ENCODE measurements at places on chromosomes 13 and 19. TPM values are rescaled to one million over a fixed set of nuclear protein-coding genes. Genes with fewer than 3 reads are reported as not detected.

The GPR183 gene
- 11.9 TPM for total RNA-seq

The FFAR2 gene
- total RNA-seq, result 1.7 TPM

The RNF225 gene
- not detected for total RNA-seq

The IZUMO2 gene
- total RNA-seq, result not detected

The S1PR5 gene
- not detected for total RNA-seq

The ZNF836 gene
- total RNA-seq, result 5.8 TPM

DNA sequence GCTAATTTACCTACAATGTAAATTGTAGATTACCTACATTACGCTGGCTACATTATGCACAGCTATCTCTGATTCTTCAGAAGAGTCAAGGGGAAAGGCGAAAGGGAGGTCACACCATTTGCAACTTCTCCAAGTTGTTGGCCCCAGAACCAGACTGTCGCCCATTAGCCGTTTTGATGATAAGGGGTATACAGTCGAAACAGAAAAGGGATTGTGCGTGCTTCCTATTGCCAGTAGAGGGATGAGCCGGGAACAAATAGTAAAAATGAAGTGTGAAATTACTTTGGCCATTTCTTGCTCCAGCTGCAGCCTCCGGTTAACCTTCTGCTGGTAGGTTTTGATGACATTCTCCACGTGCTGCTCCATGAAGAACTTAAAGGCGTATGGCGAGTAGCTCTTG is 73.8 kb downstream of the LATS2 start:
- no peak overlapping the region for H3K4me3 ChIP-seq
- DNase-seq, result no peak
- H3K27me3 ChIP-seq, result no peaks in the 10 kb centered on the region
- H3K36me3 ChIP-seq, result peaks cover 59% of the 10 kb centered on the region
- no peaks in the 10 kb centered on the region for H3K4me1 ChIP-seq
- H3K27ac ChIP-seq, result no peak overlapping the region

- no peaks in the 10 kb centered on the region for H3K4me1 ChIP-seq
- no peaks in the 10 kb centered on the region for H3K27me3 ChIP-seq
- no peak overlapping the region for H3K4me3 ChIP-seq
- DNase-seq, result no peak
Measured at GRCh38 chr19:6955082-6955481, 66.1 kb downstream of the MBD3L2B start.

DNA sequence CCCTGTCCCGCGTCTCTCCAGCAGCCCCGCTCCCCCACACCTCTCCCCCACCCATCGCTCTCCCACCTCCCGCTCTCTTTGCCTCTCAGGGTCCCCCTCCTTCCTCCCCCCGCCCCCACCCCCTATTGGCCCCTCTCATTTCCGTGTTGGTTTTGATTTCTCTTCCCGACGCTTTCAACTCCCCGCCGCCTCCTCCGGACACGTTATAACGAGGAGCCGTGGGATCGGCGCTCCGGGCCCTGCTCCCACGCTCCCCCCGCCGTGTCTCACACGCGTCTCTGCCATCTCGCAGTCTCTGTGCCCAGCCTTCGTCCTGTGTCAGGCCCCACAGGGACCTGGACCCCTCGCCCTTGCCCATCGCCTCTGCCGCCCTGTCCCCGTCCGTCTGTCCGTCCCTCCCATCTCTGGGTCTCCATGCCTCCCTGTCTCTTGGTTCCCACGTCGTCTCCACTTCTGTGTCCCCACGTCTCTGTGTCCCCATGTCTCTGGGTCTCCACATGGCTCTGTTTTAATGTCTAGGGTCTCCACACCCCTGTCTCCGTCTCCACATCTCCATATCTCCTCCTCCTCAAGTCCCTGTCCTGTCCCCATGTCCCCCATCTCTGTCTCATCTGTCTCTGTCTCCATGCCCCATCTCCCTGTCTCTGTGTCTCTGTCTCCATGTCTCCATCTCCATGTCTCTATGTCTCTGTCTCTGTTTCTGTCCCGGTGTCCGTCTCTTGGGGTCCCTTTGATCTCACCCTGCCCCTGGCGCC is 13.1 kb downstream of the ERFL start:
- peaks cover 21% of the 10 kb centered on the region for H3K4me1 ChIP-seq
- peaks cover 58% of the 10 kb centered on the region for H3K27me3 ChIP-seq
- H3K27ac ChIP-seq, result no peak overlapping the region
- no peaks in the 10 kb centered on the region for H3K36me3 ChIP-seq
- no peak for DNase-seq

DNA sequence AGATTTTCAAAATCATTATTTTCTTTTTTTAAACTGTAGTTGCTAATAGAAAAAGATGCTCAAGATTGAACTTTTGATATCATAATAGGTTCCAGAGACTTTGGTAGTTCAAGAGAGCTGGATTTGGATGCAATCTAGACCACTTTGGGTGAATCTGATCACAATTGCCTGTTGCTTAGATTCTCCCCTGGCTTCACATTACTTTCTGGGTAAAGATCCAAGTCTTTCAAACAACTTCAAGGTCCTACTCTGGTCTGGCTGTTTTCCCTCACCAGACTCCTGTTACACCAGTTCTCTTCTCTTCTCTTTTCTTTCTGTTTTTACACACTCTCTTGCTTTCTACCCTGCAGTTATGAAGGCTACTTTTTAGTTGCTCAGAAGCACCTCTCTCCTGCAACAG is 7.4 kb upstream of the SPRY2 start:
- no peaks in the 10 kb centered on the region for H3K27me3 ChIP-seq
- H3K27ac ChIP-seq, result no peak overlapping the region
- H3K36me3 ChIP-seq, result no peaks in the 10 kb centered on the region
- H3K4me1 ChIP-seq, result peaks cover 2% of the 10 kb centered on the region

GRCh38 chr19:42253245-42254088 is 1.5 kb downstream of the ERF start:
- no peak for DNase-seq
- H3K36me3 ChIP-seq, result peaks cover 5% of the 10 kb centered on the region

DNA sequence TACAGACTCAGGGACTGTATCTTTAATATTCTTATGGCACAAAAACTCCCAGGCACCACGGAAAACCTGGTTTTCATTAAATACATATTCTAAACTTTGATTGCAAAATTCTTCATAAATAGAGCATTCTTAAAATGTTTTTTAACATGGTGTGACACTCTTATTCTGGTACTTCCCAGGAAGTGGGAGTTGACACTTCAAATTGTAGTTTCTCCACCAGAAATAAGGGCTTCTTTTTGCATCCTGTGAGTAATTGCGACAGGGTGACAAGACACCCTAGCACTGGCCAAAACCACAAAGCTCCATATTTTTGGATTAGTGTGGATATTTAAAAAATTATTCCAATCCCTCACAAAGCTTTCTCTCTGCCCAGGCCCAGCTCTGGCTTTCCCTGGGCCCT is 43.6 kb upstream of the MTIF3 start:
- no peak for DNase-seq
- no peaks in the 10 kb centered on the region for H3K27me3 ChIP-seq
- no peak overlapping the region for H3K4me3 ChIP-seq
- no peaks in the 10 kb centered on the region for H3K36me3 ChIP-seq

GRCh38 chr13:78160793-78161192 is 242.2 kb upstream of the EDNRB start:
- DNase-seq, result no peak
- H3K27me3 ChIP-seq, result no peaks in the 10 kb centered on the region
- H3K4me3 ChIP-seq, result no peak overlapping the region
- H3K27ac ChIP-seq, result no peak overlapping the region
- no peaks in the 10 kb centered on the region for H3K36me3 ChIP-seq

- peaks cover 56% of the 10 kb centered on the region for H3K4me1 ChIP-seq
- peak; percentile 98 for DNase-seq
- H3K36me3 ChIP-seq, result peaks cover 8% of the 10 kb centered on the region
Measured at GRCh38 chr19:17305517-17306284, at the start of gene MRPL34. MRPL34 (plus strand) TSS chr19:17305872; CDS start chr19:17305893, 21 bp downstream.

DNA sequence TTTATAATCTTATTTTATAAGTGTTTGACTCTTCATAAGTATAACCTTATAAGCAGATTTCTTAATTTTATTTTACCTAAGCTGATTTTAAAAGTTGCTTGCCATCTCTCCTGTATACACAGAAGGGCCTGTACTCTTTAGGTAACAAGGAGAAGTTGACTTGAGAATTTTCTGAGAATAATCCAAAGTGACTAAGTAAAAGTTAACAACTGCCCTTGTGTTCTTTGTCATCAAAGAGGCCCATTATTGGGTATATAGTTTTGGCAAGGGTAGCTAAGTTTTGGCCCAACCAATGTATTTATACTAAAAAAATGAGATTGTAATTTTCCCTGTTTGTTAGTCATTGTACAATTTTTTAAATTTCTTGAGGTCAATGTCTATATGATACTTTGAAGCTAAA is 3.2 kb downstream of the LCP1 start:
- H3K27ac ChIP-seq, result no peak overlapping the region
- H3K4me1 ChIP-seq, result no peaks in the 10 kb centered on the region
- H3K4me3 ChIP-seq, result no peak overlapping the region
- DNase-seq, result no peak
- H3K36me3 ChIP-seq, result no peaks in the 10 kb centered on the region

Measured in esophagus muscularis mucosa (tissue), 4 donors.